ENCODE measurements at places on chromosomes 12 and 14.
A peak's percentile ranks its signal among the peaks of the same experiment; 100 is the strongest.

DNA sequence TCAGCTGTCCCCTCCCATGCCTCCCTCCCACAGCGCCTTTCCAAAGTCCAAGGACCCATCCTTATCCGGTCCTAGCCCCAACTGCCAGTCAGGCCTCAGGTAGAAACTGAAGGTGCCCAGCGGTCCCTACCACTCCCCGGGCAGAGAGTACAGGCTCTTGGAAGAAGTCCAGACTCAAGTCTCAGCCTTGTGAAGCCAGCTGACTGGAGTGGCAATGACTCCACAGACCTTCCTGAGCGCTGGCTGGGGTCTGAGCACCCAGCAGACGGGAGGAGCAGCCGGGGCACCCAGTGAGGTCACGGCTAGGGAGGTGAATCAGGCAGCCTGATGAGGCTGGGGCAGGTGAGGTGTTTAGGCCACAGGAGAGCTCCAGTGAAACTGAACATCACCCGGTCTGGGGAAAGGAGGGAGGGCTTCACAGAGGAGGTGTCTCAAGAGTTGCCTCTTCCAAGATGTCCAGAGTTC is 60.0 kb downstream of the ITPK1 start:
- no peak for DNase-seq

GRCh38 chr12:122045262-122045661 is 23.6 kb downstream of the BCL7A start:
- no peak for DNase-seq

DNA sequence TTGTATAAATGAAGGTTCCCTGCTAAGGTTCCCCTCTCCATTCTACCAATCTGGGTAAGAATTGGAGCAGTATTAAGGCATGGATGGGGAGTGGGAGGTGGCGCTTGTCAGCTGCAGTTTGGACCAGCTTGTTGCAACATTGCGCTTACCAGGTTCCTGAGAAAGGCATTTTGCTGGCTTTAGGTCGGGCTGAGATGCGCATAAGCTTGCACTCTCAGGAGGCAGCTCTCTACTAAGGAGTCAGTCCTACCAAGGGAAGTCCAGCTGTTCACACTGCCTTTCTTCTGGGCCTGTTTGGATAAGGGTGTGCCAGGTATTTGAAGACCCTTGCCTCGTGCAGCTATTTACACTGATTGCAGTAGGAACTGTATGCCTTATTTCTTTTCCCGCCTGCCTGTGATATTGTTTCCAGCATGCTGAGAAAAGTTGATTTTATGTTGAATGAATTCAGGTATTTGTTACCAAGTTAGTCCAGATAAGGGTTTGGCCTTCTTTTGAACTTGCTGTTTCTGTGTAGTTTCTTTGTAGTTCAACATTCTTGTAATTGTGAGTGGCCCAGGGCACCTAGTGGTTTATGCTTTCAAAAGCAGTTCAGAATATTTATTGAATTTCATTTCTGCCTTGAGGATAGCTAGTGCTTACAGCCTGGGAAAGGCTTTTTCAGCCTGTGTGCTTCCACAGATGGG is 2.6 kb downstream of the MLEC start:
- no peak for DNase-seq

DNA sequence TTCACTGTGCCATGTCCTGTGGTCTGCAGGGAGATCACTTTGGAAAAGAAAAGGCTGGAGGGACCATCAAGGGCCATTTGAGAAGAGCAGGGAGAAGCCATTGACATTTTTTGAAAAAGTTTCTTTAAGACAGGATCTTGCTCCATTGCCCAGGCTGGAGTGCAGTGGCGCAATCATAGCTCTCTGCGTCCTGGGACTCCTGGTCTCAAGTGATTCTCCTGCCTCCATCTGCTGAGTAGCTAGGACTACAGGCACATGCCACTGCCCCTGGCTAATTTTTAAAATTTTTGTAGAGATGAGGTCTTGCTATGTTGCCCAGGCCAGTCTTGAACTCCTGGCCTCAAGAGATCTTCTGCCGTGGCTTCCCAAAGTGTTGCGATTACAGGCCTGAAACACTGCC is 32.3 kb downstream of the PTHLH start:
- no peak for DNase-seq

DNA sequence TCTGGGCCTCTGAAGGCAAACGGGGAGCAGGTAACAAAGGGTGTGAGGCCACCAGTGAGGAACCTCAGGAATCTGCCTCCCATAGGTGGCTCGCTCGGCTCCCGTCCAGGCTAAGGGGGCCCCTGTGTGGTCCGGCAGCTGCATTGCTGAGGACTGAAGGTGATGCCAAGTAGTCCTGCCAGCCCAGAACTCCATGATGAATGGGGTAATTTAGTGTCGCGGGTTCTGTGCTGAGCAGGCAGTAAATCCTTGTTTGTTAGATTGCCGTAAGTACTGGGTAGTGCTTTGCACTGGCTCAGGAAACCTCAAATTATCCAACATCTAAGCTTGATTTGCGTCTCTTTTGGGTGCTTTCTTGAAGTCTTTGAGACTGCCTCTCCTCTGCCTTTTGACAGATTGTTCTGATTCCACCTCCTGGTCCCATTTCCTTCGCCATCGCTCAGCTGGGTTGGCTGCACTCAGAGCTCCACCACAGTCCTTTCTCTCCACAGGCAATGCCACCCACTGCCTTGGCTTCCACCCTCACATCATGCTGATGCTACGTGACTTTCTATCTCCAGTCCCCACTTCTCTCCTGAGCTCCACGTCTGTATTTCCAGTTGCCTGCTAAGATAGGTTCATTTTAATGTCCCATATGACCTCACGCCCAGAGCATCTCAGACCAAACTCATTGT is 392.0 kb downstream of the FUT8 start:
- no peak for DNase-seq

GRCh38 chr12:47616440-47616839 is 89.4 kb downstream of the RPAP3 start:
- no peak for DNase-seq

DNA sequence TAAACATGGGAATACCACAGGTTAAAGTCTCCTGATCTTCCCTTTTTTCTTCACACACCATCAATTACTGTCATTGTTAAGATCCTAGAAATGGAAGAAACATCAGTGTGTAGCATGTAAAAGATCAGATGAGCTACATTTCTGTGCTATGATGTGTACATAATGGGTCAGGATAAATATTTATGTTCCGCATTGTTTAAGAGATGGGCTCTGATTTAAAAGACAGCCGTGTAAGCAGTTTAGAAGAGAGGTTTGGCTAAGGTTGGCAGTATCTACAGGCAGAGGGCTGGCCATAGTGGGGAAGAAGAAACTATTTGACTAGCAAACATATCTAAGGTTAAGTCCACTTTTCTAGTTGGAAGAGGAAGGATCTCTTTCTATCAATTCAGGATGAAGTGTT is 49.4 kb downstream of the LRRC9 start:
- DNase-seq: peak; percentile 24

GRCh38 chr12:51970904-51971646 is 19.6 kb downstream of the ACVR1B start:
- DNase-seq: no peak

GRCh38 chr14:93969082-93969828 is 7.1 kb downstream of the ASB2 start:
- no peak for DNase-seq

- no peak for DNase-seq
Observed at GRCh38 chr12:46005823-46006222, 15.4 kb upstream of the SCAF11 start.

GRCh38 chr14:104932676-104933631 is 8.3 kb downstream of the PLD4 start:
- no peak for DNase-seq

Data from brain pericyte (primary cell).